ENCODE measurements at places on chromosomes 7 and 10.

GRCh38 chr7:129698516-129699418 lies 87.2 kb downstream of the NRF1 start:
- DNase-seq: no peak

GRCh38 chr10:49369216-49370162 lies 26.4 kb downstream of the DRGX start:
- no peak for DNase-seq

- no peak for DNase-seq
These were observed 18.2 kb downstream of the COL17A1 start for GRCh38 chr10:104067525-104067924.

DNA sequence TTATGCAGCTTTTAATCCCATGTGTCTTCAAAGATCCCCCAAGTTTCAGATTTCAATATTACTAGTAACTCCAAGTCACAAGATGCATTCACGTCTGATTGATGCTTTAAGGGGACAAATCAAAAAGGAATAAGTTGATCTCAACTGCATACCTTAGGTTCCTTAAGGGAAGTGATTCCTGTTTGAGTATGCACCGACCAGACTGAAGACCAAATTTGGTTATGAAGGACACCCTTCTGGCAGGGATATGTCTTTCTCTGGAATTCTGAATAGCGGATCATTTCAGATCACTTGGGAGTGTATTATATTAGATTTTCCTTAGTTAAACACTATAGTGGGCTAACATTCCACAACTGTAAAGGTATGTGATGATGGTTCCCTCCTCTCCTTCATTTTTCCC lies 4.3 kb downstream of the KIF5B start:
- no peak for DNase-seq

DNA sequence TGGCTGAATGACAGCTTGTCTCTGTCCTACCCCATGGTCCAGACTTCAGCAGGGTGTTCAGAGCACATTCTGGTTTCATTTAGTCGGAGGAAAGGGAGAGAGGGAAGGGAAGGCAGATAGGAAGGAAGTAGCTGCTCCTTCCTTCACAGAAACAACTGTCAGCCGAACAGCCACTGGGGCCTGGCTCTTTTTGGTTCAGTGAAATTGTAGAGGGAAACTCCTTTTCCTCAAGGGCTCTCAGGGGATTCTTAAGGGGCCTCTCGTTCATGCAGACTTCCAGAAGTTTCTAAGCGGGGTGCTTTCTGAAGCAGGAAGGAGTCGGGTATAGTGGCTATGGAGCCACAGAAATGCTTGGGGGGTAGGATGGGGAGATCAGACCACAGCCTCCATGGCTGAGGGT lies 56.4 kb downstream of the TLL2 start:
- DNase-seq: no peak

DNA sequence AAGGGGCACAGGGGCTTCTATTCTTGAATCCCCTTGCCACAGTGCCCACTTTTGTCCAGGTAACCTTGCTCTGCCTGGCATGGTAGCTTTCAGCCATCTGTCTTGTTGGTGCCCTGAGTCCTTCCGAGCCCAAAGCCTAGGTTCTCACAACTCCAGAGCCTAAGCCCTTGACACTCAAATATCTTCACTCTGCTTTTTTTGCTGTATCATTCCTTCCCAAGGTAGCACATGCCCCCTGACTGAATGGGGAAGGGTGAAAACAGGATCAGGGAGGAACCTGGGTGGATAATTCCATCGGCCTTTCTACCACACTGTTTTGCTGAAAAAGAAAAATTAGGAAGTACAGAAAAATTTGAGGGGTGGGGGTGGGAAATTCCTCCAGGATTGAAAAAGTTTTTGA lies 37.6 kb downstream of the LDB3 start:
- no peak for DNase-seq

DNA sequence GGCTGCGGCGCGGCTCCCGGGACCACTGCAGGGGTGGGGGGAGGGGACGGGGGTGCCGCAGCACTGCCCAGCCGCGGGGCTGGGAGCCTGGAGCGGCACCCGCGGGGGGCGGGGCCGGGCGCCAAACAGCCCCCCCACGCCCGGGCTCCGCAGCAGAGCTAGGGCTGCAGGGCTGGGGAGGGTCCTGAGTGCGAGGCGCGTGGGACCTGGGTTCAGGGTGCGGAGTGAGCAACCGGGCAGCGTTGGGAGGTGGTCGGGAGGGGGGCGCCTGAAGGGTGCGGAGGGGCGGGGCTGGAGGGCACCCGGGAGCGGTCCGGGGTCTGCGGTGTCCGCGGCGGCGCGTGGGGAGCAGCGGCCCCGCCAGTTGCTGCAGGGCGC lies 528 bp downstream of the CAMK2G start:
- DNase-seq: no peak

DNA sequence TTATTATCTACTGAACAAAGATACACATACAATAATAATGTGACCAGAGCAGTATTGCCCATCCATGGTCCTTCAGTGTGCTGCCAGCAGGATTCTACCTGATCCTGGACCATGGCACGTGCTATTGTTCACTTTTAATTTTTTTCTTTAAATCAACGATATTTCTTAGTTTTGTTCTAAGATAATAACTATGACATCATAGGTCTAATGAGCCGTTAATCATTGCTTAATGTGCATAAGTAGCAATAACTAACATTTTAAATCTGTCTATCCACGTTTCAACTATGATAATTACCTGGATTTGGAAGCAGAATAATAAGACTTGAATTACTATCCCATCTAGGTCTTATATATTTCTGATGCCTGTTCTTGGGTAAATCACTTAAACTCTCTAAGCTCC lies 253.8 kb downstream of the SORCS1 start:
- no peak for DNase-seq

DNA sequence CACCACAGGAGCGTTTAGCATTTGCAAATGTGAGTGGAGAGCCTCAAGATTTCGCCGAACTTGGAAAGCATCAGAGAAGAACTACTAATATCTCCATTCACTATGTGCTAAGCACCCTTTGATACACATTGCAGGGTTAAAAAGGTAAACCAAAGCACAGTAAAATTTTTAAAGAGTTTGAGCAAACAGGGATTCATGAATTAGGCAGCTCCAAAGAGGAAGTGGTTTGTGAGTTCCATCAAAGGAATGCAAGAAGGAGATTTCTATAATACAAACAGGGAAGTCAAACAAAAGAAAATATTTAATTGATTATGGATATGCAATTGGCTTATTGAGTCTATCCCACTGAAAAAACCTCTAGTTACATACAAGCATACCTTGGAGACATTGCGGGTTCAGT lies 81.1 kb upstream of the TMEM72 start:
- no peak for DNase-seq

DNA sequence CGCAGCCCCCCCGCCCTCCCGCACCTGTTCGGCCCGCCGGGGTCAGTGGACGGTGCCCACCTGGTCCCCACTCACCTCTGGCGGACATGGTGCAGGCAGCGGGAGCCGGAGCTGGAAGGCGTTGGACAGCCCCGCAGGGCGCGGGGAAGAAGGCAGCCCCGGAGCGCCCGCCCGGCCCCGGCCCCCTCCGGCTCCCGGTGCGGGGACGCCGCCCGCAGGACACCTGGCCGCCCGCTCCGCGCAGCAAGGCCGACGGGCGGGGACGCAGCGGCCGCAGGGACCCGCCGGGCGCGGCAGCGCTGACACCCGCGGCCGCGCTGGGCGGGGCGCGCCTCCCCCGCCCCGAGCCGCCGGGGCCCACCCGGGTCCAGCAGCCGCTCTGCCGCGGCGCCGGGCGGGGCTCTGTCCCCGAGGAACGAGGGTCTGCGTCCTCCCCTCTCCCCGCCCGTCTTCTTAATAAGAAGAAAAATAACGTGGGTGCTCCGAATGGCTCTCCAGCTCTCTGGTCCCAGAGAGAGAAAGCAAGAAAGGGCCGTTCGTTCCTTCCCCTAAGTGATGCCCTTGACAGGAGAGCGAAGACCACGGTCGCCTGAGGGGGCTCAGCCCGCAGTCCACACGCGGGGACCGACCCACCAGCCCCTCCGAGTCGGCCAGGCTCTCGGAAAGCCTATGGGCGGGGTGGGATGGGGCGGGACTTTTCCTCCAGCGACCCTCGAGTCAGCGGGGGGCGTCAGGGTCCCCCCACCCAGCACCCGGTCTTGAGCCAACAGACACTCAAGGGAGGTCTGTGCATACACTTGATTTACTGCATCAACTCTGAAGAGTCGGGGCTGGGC lies 53.4 kb upstream of the FHIP2A start:
- no peak for DNase-seq

DNA sequence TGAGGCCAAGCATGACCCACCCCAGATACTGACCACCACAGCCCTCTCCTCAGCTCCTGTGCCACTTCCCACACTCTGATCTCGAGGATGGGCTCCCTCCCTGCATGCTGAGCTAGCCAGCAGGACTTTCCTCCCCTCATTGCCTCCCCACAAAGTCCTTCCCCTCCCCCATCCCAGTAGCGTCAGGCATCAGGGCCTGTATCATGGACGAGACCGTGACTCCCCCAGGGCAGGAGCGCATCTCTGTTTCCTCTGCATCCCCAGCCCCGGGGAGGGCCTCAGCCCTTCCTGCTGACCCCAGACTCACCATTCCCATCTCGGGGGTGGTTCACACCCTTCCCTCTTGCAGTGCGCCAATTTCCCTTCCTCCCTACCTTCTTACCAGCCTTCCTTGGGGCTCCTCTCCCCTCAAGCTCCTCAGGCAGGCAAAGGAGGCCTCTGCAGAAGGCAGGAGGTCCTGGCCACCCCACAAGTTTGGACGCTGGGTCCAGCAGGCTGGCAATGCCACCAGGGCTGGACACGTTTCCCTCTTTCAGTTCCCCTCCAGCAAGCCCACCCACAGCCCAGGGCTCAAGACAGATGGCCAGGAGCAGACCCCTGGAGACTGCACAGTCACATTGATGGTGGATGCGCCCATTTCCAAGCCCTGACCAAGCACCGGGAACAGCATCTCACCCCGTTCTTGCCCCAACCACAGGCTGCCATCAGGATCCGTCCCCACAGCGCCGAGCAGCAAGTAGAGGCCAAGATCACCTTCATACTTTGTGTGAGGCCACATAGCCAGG lies 36.5 kb downstream of the GRID1 start:
- DNase-seq: no peak

DNA sequence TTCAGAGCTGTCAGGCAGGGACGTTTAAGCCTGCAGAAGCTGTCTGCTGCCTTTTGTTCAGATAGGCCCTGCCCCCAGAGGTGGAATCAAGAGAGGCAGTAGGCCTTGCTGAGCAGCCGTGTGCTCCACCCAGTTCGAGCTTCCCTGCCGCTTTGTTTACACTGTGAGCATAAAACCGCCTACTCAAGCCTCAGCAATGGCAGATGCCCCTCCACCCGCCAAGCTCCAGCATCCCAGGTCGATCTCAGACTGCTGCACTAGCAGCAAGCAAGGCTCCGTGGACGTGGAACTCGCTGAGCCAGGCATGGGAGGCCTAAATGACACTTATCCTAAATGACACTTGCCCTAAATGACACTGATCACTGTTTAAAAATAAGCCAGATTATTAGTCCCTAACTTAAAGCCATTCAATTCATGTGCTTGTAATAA lies 6.8 kb upstream of the ASB15 start:
- DNase-seq: no peak

- DNase-seq: no peak
These were observed 15.8 kb downstream of the GTPBP4 start for GRCh38 chr10:1003884-1004670.

DNA sequence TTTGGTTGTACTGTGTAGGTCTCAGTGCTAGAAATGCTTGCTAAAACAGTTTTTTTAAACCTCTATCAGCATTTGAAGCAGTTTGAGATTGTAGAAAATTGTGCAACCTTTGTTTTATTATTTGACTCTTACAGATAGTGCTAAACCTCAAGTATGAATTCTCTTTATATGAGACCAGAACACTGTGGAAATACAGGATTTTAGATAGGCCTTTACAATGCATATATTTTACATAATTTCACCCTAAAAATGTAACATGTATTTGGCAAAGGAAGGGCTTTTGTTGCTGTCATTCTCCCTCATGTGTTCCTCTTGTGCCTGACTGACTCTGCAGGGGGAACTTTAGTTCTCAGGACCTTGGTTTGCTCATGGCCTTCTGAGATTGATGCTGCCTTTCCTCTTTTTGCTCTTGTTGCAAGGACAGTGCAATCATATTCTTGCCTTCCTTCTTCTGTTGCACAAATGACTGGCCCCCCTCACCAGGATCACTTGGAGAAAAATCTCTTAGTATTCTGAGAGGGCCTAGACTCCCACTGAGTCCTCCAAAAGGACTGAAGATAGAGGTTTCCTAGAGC lies 188.7 kb downstream of the PPP1R9A start:
- no peak for DNase-seq

DNA sequence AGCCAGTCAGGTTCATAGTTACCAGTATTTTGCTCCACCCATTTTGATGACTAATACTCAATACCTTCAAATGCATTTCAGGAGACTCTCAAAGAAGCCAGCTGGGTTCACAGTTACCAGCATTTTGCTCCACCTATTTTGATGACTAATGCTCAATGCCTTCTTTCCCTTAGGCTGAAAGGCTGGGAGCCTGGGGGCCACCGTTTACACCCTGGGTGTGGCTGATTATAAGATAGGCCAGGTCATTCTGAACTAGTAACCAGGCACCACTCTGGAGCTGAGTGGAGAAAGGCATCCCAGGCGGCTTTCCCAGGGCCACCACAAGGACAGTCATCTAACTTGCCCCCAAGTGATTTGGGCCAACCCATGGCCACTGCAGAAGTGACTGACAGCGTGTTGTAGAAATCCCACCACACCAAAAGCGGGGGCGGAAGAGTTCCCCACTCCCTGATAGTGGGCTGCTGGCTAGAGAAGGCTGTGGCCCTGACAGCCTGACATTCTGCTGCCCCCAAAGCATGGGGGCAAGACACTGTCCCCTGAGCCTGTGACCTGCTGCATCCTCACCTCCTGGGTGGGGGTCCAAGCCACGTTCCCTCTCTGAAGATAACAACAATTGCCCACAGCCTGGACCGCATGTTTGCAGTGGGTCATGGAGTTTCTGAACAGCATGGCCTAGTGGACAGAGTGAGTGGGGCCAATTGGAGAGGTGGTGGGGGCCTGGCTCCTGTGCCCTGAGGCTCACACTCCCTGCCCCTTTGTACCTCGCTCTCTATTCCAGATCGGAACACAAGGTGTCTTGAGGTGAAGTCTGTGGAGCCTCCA lies 23.0 kb upstream of the ZNF488 start:
- DNase-seq: no peak

GRCh38 chr7:36304099-36304425 lies 85.6 kb upstream of the ANLN start:
- no peak for DNase-seq

GRCh38 chr7:130966246-130967009 lies 232.4 kb upstream of the KLF14 start:
- DNase-seq: no peak

- no peak for DNase-seq
These were observed 355.3 kb downstream of the PRPF18 start for GRCh38 chr10:13942035-13942434.

GRCh38 chr10:69232252-69232651 lies 12.1 kb downstream of the HKDC1 start:
- DNase-seq: no peak

DNA sequence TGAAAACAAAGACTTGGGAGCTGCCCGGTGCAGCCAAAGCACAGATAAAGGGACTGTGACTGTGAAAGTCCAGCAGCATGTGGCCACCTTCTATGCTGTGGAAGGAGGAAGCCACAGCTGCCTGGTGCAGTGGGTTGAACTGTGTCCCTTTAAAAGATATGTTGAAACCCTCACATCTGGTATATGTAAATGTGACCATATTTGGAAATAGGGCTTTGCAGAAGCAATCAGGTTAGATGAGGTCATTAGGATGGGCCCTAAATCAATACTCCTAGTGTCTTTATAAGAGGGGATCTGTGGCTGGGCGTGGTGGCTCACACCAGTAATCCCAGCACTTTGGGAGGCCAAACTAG lies 136.9 kb downstream of the GLI3 start:
- no peak for DNase-seq

- no peak for DNase-seq
These were observed 4.1 kb downstream of the MMS19 start for GRCh38 chr10:97494151-97494550.

- DNase-seq: no peak
These were observed 93.6 kb upstream of the IL6 start for GRCh38 chr7:22633286-22633953.

Data from activated CD4-positive, alpha-beta memory T cell treated with anti-CD3 and anti-CD28 coated beads, Interleukin-2, amount 10 ng/mL, durations not matched to agents 7 days and 5 days (primary cell).